ENCODE measurements at places on chromosomes 16 and 17.

GRCh38 chr17:40433551-40434415, 9.5 kb upstream of the IGFBP4 start:
- DNase-seq = no peak

- peak; percentile 4 for DNase-seq
Measured at GRCh38 chr17:16915752-16916556, 56.0 kb downstream of the TNFRSF13B start.

GRCh38 chr16:8554881-8555280, 35.4 kb downstream of the TMEM114 start:
- no peak for DNase-seq

GRCh38 chr17:31393749-31394146, 2.3 kb downstream of the RAB11FIP4 start:
- no peak for DNase-seq

DNA sequence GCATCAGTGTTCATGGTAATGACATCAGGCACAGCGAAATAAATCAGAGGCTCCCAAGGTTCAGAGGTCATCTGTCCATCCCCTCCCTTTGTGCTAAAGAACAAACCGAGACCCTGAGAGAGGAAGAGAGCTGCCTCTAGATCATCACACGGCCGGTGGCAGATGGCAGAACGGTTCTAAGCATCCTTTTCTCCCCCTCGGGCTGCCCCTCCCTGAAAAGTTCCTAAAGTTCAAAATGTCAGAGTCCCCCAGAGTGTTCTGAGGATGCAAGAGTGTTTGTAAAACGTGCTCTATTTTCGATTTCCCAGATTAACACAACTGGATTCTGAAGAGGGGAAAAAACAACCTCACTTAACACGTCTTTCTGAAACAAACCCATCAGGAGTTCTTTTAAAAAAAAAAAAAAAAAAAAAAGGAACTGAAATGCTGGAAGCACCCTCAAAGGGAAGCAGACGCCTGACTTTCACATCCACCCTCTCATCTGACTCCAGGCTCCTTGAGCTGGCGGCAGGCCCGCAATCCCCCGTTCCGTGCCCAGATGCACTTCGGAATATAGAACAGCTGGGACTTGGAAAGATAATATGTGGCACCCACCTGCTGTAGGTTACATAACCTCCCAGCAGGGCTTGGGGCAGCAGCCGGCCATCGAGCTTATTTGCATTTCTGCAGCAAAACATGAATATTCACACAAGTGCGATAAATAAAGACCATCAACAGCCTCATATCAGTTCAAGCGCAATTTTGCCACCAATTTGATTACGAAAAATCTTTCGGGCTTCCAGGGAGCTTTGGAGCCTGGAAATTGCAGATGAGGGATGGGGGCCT, 115.5 kb upstream of the SMURF2 start:
- no peak for DNase-seq

GRCh38 chr16:84561291-84561690, 56.6 kb downstream of the COTL1 start:
- no peak for DNase-seq

DNA sequence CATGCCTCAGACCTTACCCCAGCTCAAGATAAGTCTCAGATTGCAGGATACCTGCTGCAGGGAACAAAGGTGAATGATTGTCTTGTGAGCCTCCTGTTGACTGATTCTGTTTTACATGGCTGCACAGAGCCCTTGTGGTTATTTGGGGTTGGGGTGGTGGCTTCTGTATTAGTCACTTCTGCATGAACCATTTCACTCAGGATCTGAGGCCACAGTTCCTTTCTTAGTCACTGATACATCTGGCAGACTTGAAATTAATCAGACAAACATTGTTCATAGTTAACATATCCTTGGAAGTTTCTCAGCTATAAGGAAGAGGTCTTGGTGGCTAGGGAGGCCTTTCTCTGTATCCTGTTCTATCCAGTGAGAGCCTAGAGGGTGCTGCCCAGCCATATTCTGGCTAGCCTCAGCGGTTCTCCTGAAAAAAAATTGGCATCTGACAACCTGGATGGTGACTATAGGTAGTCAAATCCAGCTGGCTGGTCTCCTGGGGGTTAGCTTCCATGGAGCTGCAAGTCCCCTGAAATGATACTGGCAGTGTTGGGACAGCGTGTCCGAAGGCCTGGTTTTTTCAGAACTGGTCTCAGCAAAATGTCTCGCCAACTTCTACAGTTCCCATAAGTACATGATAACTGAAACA, 8.4 kb upstream of the PLK1 start:
- peak; percentile 76 for DNase-seq

DNA sequence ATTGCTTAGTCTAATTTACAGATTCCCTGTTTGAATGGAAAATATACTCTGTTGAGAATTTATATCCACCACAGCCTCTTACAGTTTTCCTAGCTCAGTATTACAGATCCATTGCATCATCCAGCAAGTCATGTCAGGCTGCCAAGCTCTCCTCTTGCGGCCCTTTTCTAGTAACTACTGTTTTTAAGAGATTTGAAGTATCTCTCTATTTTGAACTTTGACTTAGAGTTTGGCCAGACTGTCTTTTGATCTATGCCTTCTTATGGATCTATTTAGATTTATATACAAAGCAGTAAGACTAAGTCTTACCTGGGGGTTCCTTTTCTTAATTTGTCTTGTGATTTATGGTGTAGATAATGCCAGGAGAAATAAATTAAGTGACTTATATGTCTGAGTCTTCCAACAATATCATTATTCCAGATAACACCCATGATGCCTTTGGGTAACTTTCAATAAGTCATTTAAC, 53.1 kb upstream of the ABCC11 start:
- peak; percentile 60 for DNase-seq

GRCh38 chr17:61285526-61286320, 113.9 kb upstream of the TBX2 start:
- DNase-seq = peak; percentile 85

GRCh38 chr16:66175636-66176035, 190.9 kb upstream of the CDH5 start:
- no peak for DNase-seq

DNA sequence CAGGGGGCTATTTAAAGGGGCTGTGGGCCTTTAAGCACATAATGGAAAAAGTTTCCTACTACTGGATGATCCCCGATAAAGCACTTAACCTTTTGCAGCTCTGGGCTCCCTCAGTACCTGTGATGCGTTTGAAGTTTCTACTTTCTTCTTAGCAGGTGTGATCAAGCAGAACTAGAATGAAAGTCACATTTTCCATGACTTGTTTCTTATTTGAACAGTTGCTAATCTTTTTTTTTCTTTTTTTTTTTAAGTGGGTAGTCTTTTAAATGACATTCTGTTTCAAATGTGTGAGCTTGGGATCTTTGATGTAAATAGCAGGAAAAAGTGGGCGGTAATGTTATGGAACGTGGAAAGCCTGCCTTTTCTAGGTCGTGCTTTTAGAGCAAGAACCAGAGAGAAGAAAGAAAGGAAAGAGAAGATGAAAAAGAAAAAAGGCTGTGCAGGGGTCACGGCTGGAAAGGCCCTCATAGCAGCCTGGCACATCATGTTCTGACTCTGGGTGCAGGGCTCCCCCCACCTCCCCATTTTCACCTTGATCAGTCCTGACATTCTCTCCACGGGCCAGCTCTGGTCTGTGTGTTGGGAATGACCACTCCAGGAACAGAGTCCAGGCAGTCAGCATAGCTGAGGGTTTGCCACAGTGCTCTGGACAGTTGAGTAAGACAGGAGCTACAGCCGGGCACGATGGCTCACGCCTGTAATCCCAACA, 150.6 kb downstream of the CLEC16A start:
- DNase-seq = no peak

- no peak for DNase-seq
Measured at GRCh38 chr16:17078931-17079631, 391.7 kb downstream of the XYLT1 start.

DNA sequence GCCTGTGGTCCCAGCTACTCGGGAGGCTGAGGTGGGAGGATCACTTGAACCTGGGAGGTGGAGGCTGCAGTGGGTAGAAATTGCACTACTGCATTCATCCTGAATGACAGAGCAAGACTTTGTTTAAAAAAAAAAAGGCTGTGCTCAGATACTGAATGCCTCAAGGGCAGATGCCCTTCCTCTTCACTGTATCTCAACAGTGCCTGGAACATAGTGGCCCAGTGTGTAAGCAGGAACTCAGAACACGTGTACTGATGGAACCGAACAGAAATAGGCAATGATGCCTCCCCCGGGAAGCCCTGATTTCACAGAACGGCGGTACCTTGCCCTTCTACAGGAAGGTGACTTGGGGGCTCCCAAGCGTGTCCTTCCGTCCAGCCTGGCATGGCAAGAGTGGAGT, 46.8 kb downstream of the PLXDC1 start:
- DNase-seq = no peak

GRCh38 chr16:19005561-19006445, 22.1 kb downstream of the TMC7 start:
- no peak for DNase-seq

DNA sequence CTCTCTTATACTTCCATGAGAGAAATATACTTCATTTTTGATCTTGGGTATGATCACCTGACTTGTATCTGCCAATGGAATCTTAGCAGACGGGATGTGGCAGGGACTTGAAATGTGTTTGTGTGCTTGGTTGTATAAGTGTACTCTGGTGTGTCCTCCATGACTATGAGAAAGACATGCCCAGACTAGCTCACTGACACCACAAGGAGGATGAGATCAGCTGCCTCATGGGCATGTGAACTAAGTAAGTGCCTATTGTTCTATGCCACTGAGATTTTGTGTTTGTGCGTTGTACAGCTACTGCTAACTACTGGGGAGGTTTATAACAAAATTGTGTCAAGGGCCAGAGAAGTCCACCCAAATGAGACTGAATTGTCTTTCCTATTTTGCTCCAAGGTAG, 402.2 kb upstream of the SALL1 start:
- no peak for DNase-seq

- no peak for DNase-seq
Measured at GRCh38 chr17:46895171-46895570, 27.8 kb upstream of the GOSR2 start.

DNA sequence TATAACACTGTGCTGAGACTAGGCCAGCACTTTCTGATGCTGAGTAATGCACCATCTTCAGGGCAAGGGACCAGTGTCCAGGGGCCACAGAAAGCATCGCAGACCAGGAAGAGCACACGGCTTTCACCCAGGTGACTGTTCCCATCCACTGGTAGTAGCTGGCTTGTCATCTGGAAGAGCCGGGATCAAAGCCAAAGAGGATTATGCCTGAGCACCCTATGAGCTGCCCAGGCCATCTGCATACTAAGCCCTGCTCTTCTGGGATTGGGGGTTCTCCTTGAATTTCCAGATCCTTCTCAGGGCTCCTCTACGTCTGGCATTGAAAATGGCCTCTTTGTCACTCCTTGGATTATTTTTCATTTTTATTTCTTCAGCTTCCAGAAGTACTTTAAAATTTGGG, 140.7 kb downstream of the IRX3 start:
- DNase-seq = no peak

GRCh38 chr16:3190949-3191353, 2.9 kb downstream of the OR1F1 start:
- DNase-seq = no peak

- DNase-seq = no peak
Measured at GRCh38 chr16:27285676-27286196, 17.2 kb upstream of the NSMCE1 start.

DNA sequence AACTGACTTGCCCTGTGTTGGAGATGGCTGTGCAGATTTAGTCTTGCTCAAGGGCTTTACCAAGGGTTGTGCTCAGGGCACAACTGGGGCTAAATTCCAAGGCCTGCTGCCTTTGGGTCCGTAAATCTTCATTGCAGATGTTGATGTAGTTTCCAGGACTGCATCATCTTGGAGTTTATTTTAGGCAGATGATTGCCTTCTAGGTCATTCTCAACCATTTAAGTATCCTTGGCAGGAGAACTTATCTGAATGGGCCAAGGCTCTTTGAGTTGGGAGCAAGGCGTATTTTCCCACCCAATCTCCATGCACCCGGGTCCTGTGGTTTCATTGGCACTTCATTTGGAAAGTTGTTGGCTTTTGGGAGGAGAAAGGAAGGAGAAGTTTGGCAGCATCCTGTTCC, 200.3 kb downstream of the MSI2 start:
- no peak for DNase-seq

- peak; percentile 77 for DNase-seq
Measured at GRCh38 chr16:77877712-77878347, 89.5 kb downstream of the VAT1L start.

GRCh38 chr16:65756163-65756562, 610.3 kb upstream of the CDH5 start:
- no peak for DNase-seq

GRCh38 chr16:29994600-29995323, 655 bp downstream of the HIRIP3 start:
- DNase-seq = no peak

- no peak for DNase-seq
Measured at GRCh38 chr17:32285746-32286517, 20.3 kb downstream of the RHBDL3 start.

GRCh38 chr17:57105591-57105990, 20.5 kb downstream of the AKAP1 start:
- DNase-seq = no peak

GRCh38 chr17:50904518-50905459, 38.6 kb upstream of the TOB1 start:
- DNase-seq = no peak

GRCh38 chr17:68600931-68601564, at the start of gene FAM20A:
Gene FAM20A (minus strand): TSS chr17:68601367. CDS start chr17:68600666, 701 bp downstream.
- no peak for DNase-seq

GRCh38 chr16:61587526-61587925, 448.7 kb downstream of the CDH8 start:
- DNase-seq = no peak

- no peak for DNase-seq
Measured at GRCh38 chr16:16938009-16938408, 532.8 kb downstream of the XYLT1 start.

Measured in AG04450 (cell line).